Neural progenitor cell (in vitro differentiated cells): ENCODE measurements at places on chromosomes 7 and 10.
A peak's percentile ranks its signal among the peaks of the same experiment; 100 is the strongest.

GRCh38 chr10:22103701-22104470 lies 100.4 kb upstream of the DNAJC1 start:
- peak; percentile 13 for DNase-seq

GRCh38 chr7:124267154-124267553 lies 234.3 kb upstream of the TMEM229A start:
- no peak for DNase-seq

DNA sequence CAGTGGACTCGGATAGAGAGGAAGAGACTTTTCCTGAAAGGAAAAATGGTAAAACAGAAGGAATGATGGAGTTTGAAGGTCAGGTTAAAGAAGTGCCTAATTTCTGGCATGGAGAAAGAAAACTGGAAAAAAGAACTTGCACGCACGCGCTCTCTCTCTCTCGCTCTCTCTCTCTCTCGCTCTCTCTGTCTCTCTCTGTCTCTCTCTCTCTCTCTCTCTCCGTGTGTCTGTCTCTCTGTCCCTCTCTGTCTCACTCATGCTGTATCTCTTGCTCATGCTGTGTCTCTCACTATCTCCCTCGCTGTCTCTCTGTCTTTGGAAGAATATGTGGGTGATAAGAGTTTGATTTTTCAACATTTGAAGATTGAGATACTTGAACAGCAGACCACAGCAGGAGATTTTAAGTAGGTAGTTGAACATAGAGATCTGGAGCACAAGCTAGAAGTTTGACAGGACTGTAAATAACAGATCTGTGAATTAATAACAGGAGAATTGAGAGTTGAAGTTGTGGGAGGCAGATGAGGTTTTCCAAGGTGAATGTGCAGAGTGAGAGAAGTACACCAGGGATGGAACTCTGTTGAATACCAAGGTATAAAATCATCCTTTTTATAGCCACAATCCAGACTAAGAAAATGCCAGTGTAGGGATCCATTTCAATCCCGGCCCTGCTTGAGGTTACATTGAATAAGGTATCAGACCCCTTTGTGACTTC lies 33.1 kb downstream of the ADD3 start:
- no peak for DNase-seq

DNA sequence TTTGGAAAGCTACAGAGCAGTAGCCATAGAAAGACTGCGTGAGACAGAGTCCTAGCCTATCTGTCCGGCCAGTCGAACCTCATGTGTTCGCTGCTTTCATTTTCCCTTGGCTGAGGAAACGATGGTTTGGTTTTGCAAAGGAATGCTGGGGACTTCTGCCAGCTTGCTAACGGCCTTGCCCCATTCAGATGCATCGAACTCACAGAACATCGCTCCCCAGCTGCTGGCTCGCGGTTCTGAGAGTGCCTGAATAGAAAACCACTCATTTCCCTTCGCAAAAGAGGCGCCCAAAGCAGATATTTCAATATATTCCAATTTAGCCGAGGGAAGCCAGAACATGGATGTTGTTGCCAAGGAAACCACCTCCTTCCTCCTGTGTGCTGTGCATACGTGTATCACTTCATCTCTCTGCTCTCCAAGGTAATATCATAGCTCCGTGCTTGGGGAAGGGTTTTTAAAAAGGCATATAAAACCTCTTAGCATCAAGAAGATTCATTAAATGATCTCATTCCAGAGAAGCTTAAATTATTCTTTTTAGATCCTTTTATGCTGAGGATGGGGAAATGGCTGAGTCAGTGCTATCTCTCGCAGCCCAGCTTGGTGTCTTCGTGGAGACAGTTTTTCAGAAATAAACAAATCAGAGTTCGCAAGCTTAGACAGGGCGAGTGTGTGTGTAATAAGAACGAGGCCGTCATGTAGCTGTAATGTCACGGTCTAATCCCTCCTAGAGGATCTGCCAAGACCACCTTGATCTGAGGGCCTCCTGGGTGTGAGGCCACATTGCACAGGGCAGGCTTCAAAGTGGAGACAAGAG lies 215.2 kb downstream of the RPS24 start:
- DNase-seq: no peak

GRCh38 chr7:46291050-46291438 lies 370.0 kb upstream of the IGFBP3 start:
- no peak for DNase-seq

DNA sequence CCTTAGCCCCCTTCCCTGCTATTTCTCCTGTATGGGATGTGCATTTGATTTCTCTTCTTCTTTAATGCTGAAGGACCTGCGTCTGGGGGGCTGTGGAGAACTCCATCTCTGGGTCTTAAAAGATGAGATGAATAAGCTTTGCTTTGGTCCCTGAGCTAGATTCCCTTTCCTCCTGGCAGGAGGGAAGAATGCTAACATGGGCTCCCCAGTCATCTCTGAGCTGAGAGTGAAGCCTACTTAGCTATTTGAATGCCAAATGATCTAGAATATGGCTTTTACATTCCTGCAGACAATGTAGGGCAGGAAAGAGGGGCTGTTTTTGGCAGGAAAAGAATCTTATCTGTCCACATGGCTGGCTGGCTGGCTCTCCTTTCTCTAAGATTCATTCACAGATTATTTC lies 62.6 kb upstream of the EFCAB10 start:
- DNase-seq: no peak

DNA sequence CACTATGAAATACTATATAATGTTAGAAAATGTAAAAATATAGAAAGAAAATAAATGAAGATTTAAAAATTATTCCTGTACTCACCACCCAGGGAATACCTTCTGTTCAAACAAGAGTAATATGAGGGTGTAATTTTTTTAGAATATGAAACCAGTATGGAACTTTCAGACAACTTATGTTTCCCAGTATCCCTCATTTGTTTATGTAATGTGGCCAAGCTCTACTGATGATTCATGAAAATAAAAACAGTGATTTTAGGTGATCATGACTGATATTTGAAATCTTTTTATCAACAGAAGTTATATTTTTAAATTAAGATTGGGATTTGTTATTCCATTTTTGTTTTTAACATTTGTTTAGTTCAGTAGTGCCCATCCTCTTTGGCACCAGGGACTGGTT lies 18.8 kb downstream of the SLK start:
- no peak for DNase-seq

DNA sequence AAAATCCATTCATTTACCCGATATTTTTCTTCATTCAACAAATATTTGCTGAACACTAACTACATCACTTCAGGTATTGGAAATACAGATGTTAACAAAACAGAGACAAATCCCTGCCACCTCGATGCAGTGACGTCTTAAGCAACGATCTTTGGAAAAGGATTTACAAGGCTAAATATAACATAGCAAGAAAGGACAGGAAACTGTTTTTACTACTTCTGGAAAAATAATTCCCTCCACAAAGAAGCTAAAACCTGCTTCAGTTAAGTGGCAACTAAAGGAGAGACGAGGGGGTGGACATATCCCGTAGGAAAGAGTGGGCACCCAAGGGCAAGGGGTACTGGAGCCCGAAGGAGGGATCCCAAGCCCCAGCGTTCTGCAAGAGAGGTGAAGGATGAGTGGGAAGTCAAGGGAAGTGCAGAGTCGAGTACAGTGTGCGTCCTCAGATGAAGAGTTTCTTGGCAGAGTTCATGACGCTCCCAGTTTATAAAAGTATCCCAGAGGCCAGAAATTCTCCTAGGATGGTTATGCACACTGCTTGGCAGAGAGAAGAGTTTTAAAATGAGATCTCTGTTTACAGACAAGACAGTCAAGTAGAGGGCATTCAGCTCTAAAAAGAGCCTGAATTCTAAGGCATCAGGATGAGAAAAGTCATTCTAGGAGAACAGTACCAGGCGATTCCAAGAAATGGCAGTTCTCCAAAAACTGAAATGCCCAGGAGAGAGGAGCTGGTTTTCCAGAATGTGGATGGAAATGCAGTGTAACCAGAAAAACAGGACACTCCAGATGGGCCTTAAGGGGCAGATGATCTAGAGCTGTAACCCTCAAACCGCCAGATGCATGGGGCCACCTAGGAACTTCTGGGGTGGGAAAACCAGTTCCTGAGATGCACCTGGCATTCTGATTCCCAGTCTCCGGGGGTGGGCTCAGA lies 97.3 kb downstream of the GRB10 start:
- no peak for DNase-seq

DNA sequence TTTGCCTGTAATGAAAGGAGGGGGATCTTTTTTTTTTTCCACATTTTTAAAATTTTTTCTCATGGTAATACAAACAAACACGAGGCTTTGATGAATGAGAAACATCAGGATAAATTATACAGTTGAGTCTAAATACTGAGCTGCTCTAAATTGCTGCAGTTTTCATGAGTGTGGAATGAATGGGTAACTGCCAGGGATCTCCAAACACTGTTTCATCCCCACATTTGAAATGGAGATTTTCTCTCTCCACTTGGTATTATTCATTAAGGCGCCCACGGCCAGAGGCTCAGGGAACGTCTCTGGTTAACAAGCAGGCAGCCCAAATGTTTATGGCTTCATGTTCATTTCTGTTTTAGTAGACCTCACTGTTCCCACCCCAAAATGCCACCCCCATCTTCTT lies 717.1 kb downstream of the GRID1 start:
- DNase-seq: no peak

DNA sequence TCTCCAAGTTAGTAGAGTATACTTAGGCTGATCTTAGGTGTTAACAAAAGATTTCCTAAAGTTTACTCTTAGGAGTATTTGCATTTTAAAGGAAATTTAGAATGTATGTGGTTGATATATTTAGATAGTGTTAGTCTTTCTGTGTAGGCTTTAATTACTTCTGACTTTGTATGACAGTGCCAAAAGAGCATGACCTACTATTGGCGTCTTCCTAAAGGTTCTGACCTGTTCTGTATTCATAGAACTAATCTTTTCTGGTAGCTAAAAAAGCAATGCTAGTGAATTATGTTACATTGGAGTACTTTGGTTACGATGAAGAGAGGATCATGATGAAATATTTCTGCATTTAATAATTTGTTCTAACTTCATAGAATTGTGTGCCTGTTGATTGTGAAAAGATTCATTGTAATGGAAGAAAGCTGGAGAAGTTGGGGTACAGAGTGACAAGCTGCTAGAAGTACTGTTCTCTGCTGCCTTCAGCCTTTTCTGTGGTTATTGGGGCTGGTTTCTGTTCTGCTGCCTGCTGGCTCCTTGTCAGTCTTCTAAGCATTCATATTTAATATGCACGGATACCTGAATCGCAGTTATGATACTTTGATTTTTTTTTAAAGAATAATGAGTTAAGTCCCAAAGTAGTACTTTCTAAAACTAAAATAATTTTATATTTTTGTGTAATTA lies 13.2 kb downstream of the WAC start:
- DNase-seq: no peak

- DNase-seq: no peak
These were observed 27.0 kb upstream of the FZD8 start for GRCh38 chr10:35668865-35669650.

- no peak for DNase-seq
These were observed 663.3 kb upstream of the FOXK1 start for GRCh38 chr7:4018601-4019316.

- no peak for DNase-seq
These were observed 35.8 kb downstream of the GNAT3 start for GRCh38 chr7:80476035-80476434.

DNA sequence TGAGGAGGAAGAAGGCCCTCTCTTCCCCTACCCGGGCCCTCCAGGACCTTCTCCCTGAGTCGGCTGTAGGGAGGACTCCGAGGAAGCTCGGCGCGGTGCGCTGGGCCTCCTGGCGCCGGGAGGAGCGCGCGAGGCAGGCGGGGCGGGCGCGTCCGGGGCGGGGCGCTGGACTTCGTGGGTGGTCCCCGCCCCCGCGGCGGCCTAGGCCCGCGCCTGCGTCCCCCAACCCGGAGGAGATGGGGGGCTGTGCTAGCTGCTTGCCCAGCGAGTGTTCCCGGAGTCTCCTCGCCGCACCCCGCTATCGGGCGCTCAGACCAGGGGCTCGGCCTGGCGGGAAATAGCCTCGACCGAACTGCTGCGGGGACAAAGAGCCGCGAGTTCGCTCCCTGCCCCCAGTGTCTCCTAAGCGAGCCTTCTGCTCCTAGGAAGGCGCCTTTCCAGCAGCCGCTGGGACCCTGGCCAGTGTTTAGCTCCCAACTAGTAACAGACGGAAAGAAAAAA lies 19.2 kb upstream of the SMO start:
- peak; percentile 80 for DNase-seq

DNA sequence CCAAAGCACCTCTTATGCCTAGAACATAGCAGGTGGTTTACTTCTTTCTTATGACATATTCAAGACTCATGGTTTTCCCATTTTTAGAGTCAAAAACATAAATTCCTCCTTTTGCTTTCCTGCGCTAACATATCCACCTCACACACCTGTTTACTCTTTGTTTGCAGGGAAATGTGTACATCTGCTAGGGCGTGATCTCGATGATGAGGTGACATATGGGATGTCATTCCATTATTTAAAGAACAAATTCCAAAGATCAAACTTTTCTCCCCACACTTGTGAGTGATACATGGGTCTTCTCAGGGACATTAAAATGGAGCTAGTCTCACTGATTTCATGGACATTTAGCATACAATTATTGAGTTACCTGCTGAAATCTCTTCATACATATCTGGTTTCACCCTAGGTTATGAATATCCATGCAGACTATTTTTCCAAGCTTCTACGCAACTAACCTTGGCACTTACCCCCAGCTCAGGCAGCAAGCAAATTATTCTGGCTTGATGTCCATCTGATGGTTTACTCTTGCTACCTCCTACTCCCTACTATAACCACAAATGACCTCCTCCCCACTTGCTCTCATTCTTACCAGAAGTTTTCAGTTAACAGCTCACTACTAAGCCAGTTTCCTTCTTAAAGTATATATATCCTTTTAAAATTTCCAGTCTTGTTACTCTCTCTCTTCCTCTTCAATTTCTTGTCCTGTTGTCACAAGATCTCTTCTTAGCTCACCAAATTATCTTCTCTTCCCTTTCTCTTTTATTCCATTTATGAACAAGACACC lies 208.5 kb downstream of the RNLS start:
- DNase-seq: no peak

DNA sequence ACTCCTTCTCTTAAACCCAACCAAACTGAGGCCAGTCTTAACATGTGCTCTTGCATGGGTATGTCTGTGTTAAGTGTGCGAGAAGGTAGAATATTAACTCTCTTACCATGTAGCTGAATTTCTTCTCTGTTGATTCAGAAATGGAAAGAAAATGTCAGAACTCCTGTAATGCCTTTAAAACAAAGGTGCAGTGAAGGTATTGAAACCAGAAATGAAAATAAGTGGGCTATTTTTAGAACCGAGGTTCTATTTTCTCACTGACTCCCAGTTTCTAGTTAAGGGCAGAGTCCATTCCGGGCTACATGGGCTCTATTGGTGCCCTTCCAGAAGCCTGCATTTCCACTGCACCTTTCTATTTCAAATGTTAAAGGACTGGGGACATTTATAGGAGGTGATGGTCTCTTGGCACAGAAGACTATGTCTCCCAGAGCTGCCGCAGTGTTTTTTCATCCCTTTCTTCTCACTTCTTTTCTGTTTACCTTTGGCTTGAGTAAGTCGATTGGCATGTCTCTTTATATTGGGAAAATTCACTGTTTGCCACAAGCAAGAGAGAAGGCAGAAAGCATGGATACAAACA lies 174.9 kb downstream of the LRMDA start:
- DNase-seq: no peak

- no peak for DNase-seq
These were observed 428.4 kb downstream of the GFRA1 start for GRCh38 chr10:115844591-115844990.

GRCh38 chr7:77674878-77675277 lies 21.4 kb upstream of the RSBN1L start:
- DNase-seq: no peak

- DNase-seq: no peak
These were observed 165.9 kb downstream of the BUB3 start for GRCh38 chr10:123320091-123320490.

- no peak for DNase-seq
These were observed 228.1 kb downstream of the BICC1 start for GRCh38 chr10:58740620-58741369.

- DNase-seq: peak; percentile 65
These were observed 1.1 kb downstream of the SH3PXD2A start for GRCh38 chr10:103854265-103854685.
